H9 (cell line): ENCODE measurements at places on chromosomes 2 and 18.
A peak's percentile ranks its signal among the peaks of the same experiment; 100 is the strongest.

GRCh38 chr2:111035830-111036441 lies 84.8 kb upstream of the BCL2L11 start:
- DNase-seq = no peak

GRCh38 chr2:65227020-65227455 lies 593 bp upstream of the ACTR2 start:
- no peak for DNase-seq

- no peak for DNase-seq
These were observed 160.4 kb upstream of the PID1 start for GRCh38 chr2:229431327-229431954.

GRCh38 chr18:63253014-63253413 lies 66.6 kb downstream of the BCL2 start:
- DNase-seq = no peak

DNA sequence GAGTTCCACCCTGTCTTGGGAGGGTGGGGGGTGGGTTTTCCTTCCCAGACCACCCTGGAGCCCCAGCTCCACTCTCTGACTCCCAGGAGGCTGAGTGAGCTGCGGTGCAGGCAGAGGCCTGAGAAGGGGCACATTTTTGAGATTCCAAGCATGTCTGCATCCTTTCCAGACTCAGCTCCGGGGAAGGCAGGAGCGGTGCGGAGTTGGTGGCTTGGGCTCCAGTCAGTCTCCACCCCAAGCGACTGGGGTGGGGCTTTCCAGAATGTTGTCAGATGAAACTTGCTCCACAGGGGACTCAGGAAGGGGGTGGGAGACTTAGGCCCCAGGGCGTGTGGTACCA lies 44.2 kb upstream of the HS6ST1 start:
- DNase-seq = peak; percentile 91
